ENCODE measurements at places on chromosomes 1 and 21. TPM values are rescaled to one million over a fixed set of nuclear protein-coding genes. Genes with fewer than 3 reads are reported as not detected.

The NLRP3 gene
- total RNA-seq: not detected

The CELSR2 gene
- total RNA-seq: 19.0 TPM

DNA sequence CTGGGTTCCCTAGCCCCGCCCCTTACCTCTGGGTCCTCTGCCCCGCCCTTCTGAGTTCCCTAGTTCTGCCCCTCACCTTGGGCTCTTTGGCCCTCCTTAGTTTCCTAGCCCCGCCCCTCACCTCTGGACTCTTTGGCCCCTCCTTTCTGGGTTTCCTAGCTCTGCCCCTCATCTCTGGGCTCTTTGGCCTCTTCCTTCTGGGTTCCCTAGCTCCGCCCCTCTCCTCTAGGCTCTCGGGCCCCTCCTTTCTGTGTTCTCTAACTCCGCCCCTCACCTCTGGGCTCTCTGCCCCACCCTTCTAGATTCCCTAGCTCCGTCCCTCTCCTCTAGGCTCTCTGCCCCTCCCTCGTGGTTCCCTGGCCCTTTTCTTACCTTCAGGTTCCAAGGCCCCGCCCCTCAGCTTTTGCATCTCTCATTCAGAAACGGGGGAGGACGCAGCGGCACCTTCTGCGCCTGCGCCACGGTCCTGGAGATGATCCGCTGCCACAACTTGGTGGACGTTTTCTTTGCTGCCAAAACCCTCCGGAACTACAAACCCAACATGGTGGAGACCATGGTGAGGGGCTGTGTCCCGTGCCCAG lies 88.5 kb downstream of the PTPRU start:
- H3K4me1 ChIP-seq: no peaks in the 10 kb centered on the region
- DNase-seq: no peak
- H3K4me3 ChIP-seq: no peak overlapping the region
- no peaks in the 10 kb centered on the region for H3K36me3 ChIP-seq
- no peak overlapping the region for H3K27ac ChIP-seq

The NUF2 gene
- 33.3 TPM for total RNA-seq

The PTBP2 gene
- total RNA-seq: 14.0 TPM

DNA sequence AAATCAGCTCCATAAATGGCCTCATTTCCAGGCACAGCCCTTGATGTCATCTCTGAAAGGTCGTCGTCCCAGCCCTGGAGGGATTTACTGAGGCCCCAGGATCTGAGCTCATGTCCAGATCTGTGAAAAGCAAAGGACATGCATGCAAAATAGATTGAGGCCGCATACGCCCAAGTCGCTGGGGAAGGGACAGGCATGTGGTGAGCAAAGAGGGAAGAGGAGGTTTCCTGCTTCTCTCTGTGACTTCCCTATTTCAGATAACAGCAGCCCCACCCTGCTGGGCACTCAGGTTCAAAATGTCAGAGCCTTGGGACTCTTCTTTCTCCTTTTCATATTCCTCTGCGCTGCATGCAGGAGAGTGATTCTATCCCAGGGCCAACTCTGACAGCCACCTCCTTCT lies 197.2 kb downstream of the ADSS2 start:
- H3K4me1 ChIP-seq: no peaks in the 10 kb centered on the region
- no peak for DNase-seq
- no peak overlapping the region for H3K4me3 ChIP-seq
- no peaks in the 10 kb centered on the region for H3K27me3 ChIP-seq
- H3K36me3 ChIP-seq: no peaks in the 10 kb centered on the region

- H3K36me3 ChIP-seq: no peaks in the 10 kb centered on the region
- DNase-seq: no peak
- H3K4me1 ChIP-seq: peaks cover 16% of the 10 kb centered on the region
Measured at GRCh38 chr1:43300378-43301094, at the start of gene TIE1. TSS of gene TIE1 (plus strand) at chr1:43300982. CDS start at chr1:43301072, 90 bp downstream.

DNA sequence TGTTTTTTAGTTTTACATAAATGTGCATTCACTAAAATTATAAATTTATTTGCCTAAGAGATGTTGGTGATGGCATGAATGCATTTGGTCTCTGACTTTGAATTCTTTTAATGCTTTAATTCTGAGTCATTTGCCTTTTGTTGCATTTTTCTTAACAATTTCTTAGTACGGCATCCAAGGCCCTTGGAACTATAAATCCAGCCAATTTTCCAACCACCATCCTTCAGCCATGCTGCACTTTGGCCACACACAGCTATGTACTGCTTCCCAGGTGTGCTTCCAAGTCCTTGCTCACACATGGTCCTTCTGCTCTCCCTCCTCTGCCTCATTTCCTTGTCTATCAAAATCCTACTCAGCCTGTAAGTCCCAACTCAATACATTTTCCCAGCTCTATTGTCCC lies 161.0 kb downstream of the DHRS3 start:
- DNase-seq: peak; percentile 68
- no peaks in the 10 kb centered on the region for H3K27me3 ChIP-seq
- H3K27ac ChIP-seq: peak overlapping the region; percentile 28
- no peaks in the 10 kb centered on the region for H3K36me3 ChIP-seq
- H3K4me3 ChIP-seq: no peak overlapping the region

- no peak overlapping the region for H3K27ac ChIP-seq
- H3K36me3 ChIP-seq: no peaks in the 10 kb centered on the region
- DNase-seq: no peak
- H3K27me3 ChIP-seq: no peaks in the 10 kb centered on the region
Measured at GRCh38 chr1:174956976-174957375, 42.8 kb upstream of the CACYBP start.

- DNase-seq: no peak
- H3K27me3 ChIP-seq: no peaks in the 10 kb centered on the region
- H3K36me3 ChIP-seq: no peaks in the 10 kb centered on the region
Measured at GRCh38 chr1:85118751-85119150, 70.5 kb upstream of the MCOLN3 start.

GRCh38 chr1:32801096-32801715 lies 16.0 kb downstream of the YARS1 start:
- H3K27ac ChIP-seq: peak overlapping the region; percentile 85
- peak; percentile 46 for DNase-seq
- no peaks in the 10 kb centered on the region for H3K27me3 ChIP-seq
- peaks cover 50% of the 10 kb centered on the region for H3K36me3 ChIP-seq

The ZYG11A gene
- 9.7 TPM for total RNA-seq

DNA sequence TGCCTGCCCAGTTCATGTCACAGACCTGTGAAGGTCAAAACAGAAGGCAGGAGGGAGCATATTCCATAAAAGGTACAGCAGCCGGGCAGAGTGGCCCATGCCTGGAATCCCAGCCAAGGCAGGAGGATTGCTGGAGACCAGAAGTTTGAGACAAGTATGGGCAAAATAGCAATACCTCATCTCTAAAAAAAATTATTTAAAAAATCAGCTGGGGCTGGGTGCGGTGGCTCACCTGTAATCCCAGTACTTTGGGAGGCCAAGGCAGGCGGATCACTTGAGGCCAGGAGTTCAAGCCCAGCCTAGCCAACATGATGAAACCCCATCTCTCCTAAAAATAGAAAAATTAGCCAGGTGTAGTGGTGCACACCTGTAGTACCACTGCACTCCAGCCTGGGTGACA lies 64.5 kb downstream of the RUNX3 start:
- no peak overlapping the region for H3K27ac ChIP-seq
- peaks cover 4% of the 10 kb centered on the region for H3K4me1 ChIP-seq
- no peaks in the 10 kb centered on the region for H3K27me3 ChIP-seq
- no peak for DNase-seq

DNA sequence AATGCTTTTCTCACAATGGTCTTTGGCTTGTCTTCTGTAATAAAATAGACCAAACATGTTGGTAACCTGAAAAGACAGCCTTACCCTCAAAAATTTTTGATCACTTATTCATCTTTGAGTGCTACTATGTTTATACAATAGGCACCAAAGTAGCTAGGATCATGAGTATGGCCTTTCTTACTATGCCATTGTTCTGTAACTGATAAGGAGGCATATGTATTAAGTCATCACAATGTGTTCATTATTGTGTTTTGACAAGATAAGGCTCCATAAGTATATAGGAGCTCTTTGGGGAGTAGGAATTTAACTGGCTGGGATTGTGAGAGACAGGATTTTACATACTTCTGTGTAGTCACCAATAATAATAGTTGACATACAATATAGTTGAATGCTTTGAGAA lies 675 bp downstream of the TMCO2 start:
- H3K36me3 ChIP-seq: no peaks in the 10 kb centered on the region
- no peaks in the 10 kb centered on the region for H3K27me3 ChIP-seq
- DNase-seq: no peak
- H3K4me1 ChIP-seq: no peaks in the 10 kb centered on the region
- no peak overlapping the region for H3K27ac ChIP-seq

DNA sequence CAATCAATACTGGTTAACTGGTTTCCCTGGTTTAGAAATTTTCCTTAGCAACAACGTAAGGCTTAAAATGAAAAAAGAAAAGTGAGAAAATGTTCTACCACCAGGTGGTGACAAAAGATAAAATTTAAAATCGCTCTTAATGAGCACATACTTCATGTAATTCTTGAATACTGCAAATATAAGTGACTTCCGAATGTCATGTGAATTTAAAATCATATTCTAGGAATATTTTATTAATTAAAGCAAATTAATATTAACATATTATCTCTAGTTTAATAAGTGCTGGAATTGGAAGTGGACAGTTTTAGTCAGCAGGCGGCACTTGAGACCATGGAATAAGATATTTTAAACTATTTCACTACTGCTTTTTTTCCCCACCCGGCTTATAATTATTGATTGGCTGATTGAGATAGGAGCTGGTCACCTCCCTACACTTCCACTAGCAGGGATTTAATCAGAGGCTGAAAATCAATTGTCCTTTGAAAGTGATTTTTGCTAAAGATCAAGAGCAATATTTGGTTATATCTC lies 5.0 kb upstream of the ADAMTS1 start:
- no peaks in the 10 kb centered on the region for H3K4me1 ChIP-seq
- no peak for DNase-seq
- H3K36me3 ChIP-seq: no peaks in the 10 kb centered on the region
- H3K27me3 ChIP-seq: peaks cover 7% of the 10 kb centered on the region
- H3K4me3 ChIP-seq: no peak overlapping the region

GRCh38 chr1:70941563-70941962 lies 106.1 kb downstream of the PTGER3 start:
- no peaks in the 10 kb centered on the region for H3K4me1 ChIP-seq
- no peak for DNase-seq
- H3K36me3 ChIP-seq: no peaks in the 10 kb centered on the region

Measured in PC-9 (cell line).